ENCODE measurements at places on chromosomes 13 and 19.
A peak's percentile ranks its signal among the peaks of the same experiment; 100 is the strongest.

DNA sequence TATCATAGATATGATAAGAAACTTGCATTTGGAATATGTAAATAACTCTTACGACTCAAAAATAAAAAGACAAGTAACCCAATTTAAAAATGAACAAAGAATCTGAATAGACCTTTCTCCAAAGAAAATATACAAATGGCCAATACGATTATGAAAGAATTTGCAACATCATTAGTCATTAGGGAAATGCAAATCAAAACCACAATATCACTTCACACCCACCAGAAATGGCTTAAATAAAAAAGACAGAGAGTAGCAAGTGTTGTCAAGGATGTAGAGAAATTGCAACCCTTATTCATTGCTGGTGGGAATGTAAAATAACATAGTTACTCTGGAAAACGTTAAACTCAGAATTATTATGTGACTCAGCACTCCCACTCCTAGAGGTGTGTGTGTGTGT lies 226.6 kb upstream of the MAB21L1 start:
- DNase-seq, result no peak

DNA sequence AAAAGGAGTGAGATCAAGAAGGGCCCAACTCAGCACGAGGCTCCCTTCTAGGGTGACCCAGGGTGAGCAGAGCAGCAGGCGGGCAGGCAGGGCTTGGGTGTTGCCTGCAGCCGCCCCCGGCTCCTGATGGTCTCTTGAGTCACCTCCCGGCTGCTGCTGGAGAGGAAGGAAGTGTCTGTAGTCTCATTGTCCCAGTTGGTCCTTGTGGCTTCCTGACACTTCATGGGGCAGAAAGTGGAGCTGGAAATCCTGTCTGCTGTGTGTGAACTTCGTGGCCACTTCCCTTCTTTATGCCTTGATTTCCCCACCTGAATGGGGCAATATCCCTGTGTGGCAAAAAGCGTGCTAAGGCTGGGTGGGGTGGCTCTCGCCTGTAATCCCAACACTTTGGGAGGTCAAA lies 2.5 kb downstream of the MAP1S start:
- DNase-seq, result no peak

DNA sequence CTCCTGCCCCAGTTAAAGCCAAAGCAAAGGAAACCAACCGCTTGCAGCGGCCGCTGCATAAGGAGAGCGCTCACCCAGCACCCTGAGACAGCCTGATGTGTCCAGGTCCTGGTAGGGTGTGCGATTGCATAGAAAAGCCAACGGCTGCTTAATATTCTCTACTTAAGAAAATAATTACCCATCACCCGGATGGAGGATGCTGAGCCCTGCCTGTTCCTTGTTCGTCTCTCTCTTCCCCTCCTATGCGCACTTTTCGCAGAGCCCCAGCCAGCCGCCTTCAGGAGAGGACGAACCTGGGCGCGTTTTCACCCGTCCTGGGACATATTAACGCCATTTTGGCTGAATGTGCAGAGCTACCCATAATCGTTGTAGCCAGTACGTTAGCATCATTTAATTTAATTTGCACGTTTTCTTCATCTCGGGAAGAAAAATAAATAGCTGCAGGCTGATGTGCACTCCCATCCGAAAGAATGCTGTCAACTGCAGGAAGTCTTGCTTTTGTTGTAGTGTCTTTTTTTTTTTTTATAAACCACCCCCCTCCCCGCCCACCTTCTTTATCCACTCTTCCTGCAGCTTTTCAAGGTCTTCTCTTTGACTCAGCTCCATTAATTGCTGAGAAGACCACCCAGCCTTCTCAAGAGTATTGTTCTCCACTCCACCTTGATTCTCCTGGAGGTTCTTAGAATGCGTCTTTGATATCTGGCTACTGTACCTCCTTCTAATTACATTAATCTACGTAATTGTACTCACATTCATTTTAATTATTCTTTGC lies 214.5 kb downstream of the TEX29 start:
- DNase-seq, result no peak

DNA sequence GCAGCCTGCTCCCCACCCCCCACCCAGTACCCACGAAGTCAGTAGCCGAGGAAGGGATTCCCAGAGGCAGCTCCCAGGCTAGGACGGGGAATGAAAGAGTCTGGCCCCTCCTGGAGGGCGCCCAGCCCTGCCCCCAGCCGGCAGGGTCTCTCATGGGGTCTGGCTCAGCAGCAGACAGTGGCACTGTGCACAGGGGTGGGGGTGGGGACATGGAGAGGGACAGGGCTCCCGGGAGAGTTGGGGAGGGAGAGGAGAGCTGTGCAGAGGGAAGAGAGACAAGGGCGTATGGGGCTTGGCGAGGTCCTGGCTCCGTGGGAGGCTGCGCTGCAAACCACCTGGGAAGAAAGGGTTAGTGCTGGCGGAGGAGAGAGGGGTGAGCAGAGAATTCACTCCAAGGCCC lies 27.7 kb upstream of the ASF1B start:
- no peak for DNase-seq

- DNase-seq, result no peak
Measured at GRCh38 chr13:91157273-91158016, 190.0 kb upstream of the MIR17HG start.

- no peak for DNase-seq
Measured at GRCh38 chr19:13207237-13207845, 57.1 kb downstream of the IER2 start.

- no peak for DNase-seq
Measured at GRCh38 chr13:109974354-109974753, 188.0 kb upstream of the IRS2 start.

DNA sequence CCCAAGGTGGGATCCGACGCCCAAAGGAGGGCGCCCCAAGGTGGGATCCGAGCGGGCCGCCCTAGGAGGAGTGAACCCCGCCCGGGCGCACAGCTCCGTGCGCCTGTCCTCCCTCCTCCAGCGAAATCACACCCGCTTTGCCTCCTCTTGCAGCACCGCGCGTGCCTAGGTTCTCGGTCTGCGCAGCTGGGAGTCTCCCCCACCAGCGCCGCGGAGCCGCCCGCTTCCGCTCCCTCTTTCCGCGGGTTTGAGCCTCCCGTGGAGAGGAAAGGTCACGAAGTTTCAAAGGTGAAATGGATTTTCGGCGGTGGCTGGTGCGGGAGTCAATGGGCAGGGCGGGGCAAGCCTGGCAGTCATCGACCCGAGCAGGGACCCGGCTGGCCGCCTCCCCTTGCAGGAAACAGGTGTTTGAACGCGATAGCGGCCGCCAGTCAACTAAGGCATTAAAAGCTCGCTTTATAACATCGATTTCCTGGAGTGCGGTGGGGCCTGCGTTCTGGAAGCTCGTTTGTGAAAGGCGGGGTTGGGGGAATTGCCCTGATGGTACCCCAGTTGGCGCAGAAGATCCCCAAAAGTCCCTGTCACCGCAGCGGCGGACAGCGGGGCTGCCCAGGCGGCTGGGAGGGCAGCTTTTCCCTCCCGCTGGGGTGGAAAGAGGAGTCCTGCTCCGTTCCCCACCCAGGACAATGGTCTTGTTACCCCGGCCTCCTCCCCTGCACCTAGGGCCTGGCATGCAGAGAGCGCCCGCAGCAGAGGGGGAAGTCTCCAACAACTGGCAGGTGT lies 9.0 kb upstream of the SOX1 start:
- DNase-seq, result no peak

DNA sequence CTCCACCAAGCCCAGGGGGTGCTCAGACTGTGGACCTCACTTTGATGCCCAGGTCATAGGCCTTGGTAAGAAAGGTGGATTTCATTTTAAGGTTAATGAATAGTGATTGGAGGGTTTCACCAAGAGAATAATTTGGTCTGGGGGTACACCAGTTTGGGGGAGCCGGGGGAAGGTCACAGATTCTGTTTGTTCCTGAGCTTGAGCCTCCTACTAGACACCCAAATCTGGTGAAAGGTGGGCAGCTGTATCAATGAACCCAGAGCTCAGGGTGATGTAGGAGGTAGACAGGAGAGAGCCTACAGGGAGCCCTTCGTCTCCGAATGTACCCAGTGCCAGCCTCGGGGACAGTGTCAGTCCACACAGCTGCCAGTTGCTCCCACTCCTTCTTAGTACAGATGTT lies 63.7 kb upstream of the ATP12A start:
- no peak for DNase-seq

DNA sequence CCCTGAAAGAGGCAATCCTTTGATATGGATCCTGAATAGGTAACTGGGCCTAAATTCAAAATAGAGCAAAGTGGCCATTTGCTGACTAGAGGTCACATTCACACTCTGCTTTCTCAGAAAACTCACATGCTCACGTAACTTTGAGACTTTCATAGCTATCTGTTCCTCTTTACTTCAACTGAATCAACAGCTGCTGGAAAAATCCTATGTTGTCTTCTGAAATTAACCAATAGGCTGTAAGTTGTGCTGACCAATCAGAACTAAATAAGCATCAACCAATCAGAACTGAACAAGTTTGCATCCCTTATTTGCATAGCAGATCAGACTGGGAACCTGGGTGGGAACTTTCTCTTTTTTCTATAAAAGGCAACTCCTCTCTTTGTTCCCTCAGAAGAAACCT lies 24.0 kb upstream of the TBC1D4 start:
- no peak for DNase-seq

DNA sequence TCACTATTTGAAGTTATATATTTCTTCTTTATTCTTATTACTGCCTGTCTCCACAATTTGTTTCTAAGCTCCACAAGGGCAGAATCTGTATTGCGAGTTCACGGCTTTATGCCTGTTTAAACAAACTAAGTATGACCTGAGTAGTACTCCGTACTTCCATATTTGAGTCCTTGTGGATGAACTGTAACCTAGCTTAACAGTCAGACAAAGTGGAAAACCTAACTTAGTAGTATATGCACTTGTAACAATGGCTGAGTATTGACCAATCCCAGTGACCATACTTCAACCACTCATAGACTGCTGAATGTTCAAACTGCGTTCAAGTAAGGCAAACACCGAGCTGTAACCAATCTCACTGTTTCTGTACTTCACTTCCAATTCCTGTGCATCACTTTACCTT lies 292.7 kb downstream of the PCDH9 start:
- no peak for DNase-seq

GRCh38 chr13:59425211-59425741 lies 738.5 kb downstream of the DIAPH3 start:
- no peak for DNase-seq

DNA sequence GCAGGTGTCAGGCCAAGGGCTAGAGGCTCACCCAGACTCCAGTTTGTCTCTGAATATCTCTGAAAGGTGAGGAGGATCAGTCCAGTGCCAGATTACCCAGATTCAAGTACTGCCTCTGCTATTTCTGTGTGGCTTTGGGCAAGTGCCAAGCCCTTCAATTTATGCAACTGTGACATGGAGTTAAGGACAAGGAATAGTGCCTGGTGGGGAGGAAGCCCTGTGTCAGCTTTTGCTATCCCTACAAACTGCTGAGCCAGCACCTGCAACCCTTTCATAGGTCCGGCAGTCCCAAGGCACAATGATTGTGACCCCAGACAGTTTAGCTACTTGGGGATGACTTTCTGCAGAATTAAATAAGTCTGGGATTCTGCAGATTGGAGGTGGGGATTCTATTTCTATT lies 123.0 kb downstream of the KL start:
- DNase-seq, result no peak

GRCh38 chr13:51737609-51738008 lies 66.4 kb downstream of the DHRS12 start:
- no peak for DNase-seq

GRCh38 chr19:36030264-36031148 lies 2.2 kb downstream of the CLIP3 start:
- peak; percentile 0 for DNase-seq

DNA sequence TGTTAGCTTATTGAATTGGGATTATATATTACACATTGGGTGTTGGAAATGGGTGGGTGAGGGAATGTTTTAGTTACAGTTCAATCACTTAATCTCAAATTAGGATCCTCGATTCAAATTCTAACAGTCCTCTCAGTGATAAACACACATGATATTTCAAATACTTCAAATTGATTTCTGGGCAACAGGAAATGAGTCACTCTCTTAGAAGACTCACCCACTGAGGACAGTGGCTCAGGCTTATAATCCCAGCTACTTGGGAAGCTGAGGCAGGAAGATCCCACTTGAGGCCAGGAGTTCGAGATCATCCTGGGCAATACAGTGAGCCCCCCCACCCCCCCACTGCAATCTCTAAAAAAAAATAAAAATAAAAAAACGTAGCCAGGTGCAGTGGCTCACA lies 435.3 kb downstream of the KLF12 start:
- DNase-seq, result no peak

DNA sequence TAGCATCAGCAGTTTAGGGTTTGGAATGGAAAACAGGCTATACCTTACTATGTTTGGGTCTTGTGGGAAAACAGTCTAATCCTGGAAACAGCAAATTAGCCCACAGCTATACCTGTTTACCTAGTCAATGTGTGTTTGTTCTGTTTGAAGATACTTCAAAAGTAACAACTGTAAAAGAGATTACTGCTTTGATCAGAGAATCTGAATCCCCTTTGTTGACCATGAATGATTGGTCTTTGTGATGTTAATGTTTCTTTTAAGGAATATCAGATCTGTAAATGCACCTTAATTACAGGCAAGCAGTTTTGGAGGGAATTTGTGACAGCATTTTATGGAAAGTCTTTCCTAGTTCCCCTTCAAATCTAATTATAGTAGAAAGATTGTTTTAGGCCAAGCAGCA lies 20.7 kb upstream of the KLF5 start:
- no peak for DNase-seq

GRCh38 chr13:46521486-46521885 lies 31.5 kb upstream of the LRCH1 start:
- no peak for DNase-seq
